Posterior vena cava (tissue), 2 donors: ENCODE measurements at places on chromosomes 5 and 9. TPM values are rescaled to one million over a fixed set of nuclear protein-coding genes. Genes with fewer than 3 reads are reported as not detected.

ARHGEF37 gene
- 11.0 TPM for total RNA-seq

GABRA6 gene
- total RNA-seq = not detected

CDKN2B gene
- 8.2 TPM for total RNA-seq

PCDHGC4 gene
- total RNA-seq = 2.0 TPM

GDA gene
- not detected for total RNA-seq

NUTM2F gene
- total RNA-seq = not detected

TGFBI gene
- total RNA-seq = 286 TPM

OGN gene
- 64.0 TPM for total RNA-seq

RNF183 gene
- not detected for total RNA-seq

FOXD4L5 gene
- 0.14 TPM for total RNA-seq

IFNA2 gene
- total RNA-seq = not detected

COL23A1 gene
- total RNA-seq = 2.0 TPM

SLCO6A1 gene
- total RNA-seq = not detected

ARID3C gene
- not detected for total RNA-seq

PTGES gene
- 7.9 TPM for total RNA-seq

SMIM3 gene
- 32.5 TPM for total RNA-seq

GPR21 gene
- total RNA-seq = 6.9 TPM

PCDHB15 gene
- total RNA-seq = 4.4 TPM

TAF11L5 gene
- total RNA-seq = not detected

C5orf58 gene
- total RNA-seq = not detected

TMEM174 gene
- total RNA-seq = not detected

SPATA9 gene
- total RNA-seq = 0.51 TPM

PTGER4 gene
- total RNA-seq = 10.1 TPM

SPATA31A3 gene
- total RNA-seq = not detected

RPL12 gene
- total RNA-seq = 1,044 TPM
